ENCODE measurements at places on chromosomes 6 and 20.

GRCh38 chr6:159308198-159308597 lies 139.0 kb downstream of the FNDC1 start:
- no peak for DNase-seq

DNA sequence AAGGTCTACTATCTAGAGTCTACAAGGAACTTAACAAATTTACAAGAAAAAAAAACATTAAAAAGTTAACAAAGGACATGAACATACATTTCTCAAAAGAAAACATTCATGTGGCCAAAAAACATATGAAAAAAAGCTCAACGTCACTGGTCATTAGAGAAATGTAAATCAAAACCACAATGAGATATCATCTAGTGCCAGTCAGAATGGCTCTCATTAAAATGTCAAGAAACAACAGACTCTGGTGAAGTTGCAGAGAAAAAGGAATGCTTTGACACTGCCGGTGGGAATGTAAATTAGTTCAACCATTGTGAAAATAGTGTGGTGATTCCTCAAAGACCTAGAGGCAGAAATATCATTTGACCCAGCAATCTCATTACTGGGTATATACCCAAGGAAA lies 48.3 kb downstream of the OGFRL1 start:
- no peak for DNase-seq

- no peak for DNase-seq
These were observed 101.1 kb downstream of the ATXN1 start for GRCh38 chr6:16660157-16660497.

DNA sequence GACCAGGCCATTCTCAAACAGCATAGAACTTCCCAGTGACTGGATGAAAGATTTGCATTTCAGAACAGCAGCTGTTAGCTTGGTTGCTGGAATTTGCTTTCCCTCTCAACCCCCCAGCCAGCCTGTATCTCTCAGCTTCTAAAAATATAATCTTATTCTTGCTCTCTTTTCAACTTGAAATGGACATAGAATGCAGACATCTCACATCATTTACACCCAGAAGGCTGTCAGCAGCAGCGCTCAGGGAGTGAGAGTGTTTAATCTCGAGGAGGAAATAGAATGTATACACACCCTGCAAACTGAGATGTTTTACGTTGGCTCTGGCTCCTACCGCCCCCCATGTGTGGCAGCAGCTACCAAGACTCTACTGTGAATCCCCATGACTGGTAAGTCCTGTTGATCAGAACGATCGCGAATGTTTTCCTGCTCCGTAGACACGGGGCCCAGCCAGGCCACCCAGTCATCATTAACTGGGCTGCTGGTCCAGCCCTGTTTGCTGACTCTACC lies 163.4 kb upstream of the SLC24A3 start:
- DNase-seq, result no peak

Data from stimulated activated CD8-positive, alpha-beta memory T cell treated with anti-CD3 and anti-CD28 coated beads, Interleukin-2, amount 100 ng/mL, for 48 hours (primary cell).